ENCODE measurements at places on chromosomes 16 and 17.

GRCh38 chr16:57069053-57069452 lies 23.3 kb upstream of the CPNE2 start:
- DNase-seq: no peak

DNA sequence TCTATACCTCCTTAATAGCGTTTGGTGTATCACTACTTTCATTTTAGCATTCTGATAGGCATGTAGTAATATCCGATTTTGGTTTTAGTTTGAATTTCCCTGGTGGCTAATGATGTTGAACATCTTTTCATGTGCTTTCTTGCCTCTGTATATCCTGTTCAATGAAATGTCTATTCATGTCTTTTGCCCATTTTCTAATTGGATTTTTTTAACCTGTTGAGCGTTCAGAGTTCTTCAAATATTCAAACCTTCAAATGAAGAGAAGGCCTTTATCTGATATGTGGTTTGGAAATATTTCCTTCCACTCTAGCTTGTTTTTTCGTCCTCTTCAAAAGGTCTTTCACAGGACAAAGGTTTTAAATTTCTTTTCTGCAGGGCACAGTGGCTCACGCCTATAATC lies 2.4 kb upstream of the NME1 start:
- DNase-seq: no peak

DNA sequence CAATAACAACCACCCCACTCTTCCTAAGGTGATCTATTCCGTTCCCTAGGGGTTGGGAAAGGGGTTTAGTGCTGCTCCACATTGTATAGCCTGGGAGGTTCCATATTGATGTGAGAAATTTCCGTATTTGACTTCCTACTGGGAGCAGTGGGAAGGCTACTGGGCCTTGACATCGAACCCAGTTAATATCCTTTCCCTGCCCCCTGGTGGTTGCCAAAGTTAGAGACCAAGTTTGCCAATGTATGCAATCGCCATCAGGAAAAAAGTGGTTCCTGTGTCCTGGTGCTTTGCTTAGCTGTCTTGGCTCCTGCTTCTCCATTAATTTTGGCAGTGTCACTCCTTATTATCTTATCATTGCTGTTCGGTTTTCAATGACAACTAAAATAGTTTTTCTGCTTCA lies 914.9 kb downstream of the KCNJ2 start:
- no peak for DNase-seq

DNA sequence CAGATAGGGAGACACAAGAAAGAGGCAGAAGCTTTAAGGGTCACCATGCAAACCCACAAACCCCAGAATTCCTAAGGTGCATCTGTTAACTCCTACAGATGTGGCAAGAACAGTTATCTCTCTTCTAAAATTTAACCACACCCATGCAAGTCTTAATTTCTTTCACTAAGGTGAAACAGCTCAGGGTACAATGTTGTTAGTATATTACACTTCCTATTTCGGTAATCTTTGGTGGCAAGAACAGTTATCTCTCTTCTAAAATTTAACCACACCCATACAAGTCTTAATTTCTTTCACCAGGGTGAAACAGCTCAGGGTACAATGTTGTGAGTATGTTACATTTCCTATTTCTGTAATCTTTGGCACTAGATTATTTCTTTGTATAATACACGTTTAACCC lies 6.6 kb downstream of the CCL23 start:
- DNase-seq: no peak

GRCh38 chr16:155031-155398 lies 2.6 kb downstream of the HBZ start:
- DNase-seq: no peak

DNA sequence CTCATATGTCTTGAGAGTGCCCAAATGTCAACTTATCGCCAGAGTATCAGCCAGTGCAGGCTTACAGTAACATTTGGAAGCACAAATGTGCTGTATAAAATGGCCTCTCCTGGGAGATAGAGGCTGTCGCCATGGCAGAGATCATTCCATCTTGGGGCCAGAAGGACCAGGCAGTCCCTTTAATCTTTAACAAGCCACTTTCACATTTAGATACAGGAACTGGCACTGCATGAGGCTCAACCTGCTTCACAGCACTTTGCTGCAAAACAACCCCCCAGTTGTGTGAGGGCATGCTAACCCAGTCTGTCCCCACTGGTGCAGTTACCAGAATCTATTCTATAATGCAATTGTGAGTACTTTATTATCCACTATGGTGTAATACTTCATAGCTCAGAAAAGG lies 4.7 kb upstream of the RFFL start:
- DNase-seq: no peak

DNA sequence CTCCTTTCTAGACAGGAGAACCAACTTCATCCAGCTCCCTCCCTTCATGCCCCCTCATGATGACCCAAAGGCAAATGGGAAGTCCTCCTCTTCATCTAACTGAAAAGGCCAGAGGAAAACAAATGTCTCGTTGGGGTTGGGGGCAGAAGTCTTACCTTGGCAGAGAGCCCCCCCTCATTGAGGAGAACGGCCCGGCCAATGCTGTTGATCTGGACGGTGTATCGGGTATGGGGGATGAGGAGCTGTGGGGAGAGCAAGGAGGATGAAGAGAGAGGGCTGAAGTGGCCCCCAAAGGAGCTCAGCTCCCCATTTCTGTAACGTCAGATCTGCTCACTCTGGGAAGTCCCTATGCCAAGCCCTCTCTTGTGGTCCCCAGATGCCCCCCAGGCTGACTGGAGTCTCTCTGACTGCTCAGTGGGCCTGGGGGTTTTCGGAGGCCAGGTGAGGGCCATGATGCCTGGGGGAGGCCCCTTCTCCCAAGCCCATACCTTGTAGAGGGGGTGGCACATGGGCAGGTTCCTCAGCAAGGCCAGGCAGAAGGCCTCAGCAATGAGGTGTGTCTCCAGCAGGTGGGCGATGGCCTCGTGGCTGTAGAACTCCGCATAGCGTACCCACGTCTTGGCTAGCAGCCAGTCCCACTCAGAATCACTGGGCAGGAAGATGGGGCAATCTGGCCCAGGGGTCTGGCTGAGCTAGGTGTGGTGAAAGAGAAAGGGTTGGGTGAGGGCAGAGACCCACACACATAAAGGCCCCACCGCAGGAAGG lies 10.8 kb downstream of the ALOX12B start:
- DNase-seq: no peak

DNA sequence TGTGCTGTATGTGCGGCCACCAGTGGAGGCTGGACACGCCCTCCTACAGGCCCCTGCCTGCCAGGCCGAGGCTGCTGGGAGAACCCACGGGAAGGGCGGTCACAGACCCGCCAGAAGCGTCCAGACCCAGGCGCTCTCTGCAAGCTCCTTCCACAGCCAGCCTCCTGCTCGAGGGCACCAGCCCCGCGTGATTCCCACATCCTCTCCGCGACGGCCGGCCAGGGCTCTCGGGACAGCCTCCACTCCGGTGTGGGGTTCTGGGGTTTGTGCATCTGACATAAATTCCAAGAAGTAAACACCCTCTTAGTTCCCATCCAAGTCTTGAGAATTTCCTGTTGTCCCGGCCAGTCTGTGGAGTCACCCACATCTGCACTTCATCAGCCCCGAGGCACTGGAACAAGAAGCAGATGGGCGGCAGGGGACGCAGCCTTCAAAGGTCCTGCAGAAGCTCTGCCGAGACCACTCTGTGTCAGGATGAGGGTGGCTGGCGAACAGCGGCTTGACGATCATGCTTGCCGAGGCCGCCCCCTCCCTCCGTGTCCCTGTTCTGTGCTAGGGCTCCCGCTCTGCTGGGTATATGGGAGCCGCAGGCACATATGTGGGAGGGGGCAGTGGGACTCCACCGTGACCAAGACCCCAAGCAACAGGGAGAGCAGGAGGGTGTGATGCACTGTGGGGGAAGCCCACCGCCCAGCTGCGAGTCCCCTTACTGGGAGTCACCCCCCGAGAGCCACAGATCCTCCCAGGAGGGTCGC lies 2.4 kb upstream of the TMEM204 start:
- no peak for DNase-seq

GRCh38 chr17:10585529-10585928 lies 36.1 kb upstream of the MYH2 start:
- no peak for DNase-seq

- no peak for DNase-seq
Measured at GRCh38 chr17:20925954-20926353, 116.9 kb downstream of the USP22 start.

- DNase-seq: no peak
Measured at GRCh38 chr16:66668777-66669444, 27.6 kb downstream of the CMTM4 start.

DNA sequence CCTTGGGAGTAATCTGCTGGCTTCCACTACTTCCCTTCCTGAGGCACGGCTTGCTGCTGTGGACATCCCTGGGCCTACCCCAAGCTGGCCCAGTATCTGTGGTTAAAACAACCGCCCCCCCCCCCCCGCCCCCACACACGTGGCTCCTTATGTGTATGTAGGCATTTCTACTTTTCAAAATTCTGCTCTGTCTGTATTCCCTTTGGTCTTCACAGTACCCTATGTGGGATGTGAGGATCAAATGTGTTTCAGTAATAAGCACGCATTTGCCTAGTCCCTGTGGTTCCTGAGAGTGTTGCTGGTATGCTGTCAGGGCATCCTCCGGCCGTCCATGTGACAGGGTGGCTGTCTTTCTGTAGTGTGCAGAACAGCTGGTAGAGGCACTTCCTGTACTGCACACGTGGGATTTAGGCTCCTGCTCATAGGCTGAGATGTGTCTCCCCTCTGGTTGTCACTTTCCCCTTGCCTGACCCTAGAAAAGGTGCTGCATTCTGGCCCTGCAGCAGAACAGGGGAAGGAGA lies 2.2 kb downstream of the NT5M start:
- no peak for DNase-seq

- DNase-seq: peak; percentile 15
Measured at GRCh38 chr17:59154292-59154720, 680 bp downstream of the SKA2 start.

- no peak for DNase-seq
Measured at GRCh38 chr16:66926961-66927436, 1.7 kb upstream of the RRAD start.

- DNase-seq: no peak
Measured at GRCh38 chr17:55090079-55090492, 121.5 kb downstream of the STXBP4 start.

GRCh38 chr17:54736573-54736972 lies 164.1 kb upstream of the TOM1L1 start:
- DNase-seq: no peak

DNA sequence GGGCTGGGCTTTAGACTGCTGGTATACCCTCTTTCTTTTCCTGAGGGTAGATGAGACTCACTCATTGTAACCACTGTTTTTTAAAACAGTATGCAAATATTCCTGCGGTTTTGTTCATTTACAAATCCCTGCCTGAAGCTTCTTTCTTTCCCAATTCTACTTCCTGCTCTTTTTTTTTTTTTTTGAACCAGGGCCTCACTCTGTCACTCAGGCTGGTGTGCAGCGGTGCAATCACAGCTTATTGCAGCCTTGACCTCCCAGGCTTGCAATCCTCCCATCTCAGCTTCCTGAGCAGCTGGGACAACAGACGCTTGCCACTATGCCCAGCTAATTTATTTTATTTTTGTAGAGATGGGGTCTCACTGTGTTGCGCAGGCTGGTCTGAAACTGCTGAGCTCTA lies 8.0 kb upstream of the SULT1A1 start:
- no peak for DNase-seq

DNA sequence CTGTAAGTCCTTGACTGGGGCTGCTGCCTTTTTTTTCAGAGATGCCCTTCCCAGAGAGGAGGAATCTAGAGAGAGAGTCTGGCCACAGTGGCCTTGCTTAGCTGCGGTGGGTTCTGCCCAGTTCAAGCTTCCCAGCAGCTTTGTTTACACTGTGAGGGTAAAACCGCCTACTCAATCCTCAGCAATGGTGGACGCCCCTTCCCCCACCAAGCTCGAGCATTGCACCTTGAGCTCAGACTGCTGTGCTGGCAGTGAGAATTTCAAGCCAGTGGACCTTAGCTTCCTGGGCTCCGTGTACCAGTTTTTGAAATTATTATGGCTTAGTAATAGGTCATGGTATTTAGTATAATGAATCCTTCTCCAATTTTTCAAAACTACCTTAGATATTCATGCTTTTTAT lies 395.4 kb downstream of the NPIPA7 start:
- DNase-seq: no peak

GRCh38 chr16:48816393-48816792 lies 206.4 kb upstream of the N4BP1 start:
- no peak for DNase-seq

GRCh38 chr17:2067608-2068024 lies 12.7 kb downstream of the HIC1 start:
- DNase-seq: no peak

GRCh38 chr17:34351096-34351495 lies 5.2 kb upstream of the CCL13 start:
- DNase-seq: no peak

GRCh38 chr16:46648656-46649055 lies 27.5 kb upstream of the SHCBP1 start:
- no peak for DNase-seq

DNA sequence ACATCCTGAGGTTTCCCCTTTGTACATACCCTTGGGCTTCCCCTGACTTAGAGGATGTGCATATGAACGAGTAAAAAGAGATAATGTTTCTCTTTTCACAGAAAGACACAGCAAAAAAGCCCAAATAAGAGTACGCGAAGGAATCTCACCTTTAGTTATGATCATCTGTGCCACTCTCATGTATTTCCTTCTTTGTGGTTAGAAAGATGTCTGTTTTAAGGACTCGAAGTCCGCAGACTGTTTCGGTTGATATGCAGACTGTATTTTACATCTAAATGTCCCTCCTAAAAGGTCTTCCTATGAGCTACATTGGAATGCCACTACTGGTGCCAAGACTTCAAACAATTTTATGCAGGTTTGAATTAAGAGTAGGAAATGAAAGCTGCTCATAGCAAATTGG lies 102.3 kb upstream of the GOT2 start:
- no peak for DNase-seq

- no peak for DNase-seq
Measured at GRCh38 chr16:84660973-84661372, 12.7 kb downstream of the KLHL36 start.

GRCh38 chr17:33377837-33378595 lies 84.9 kb upstream of the ASIC2 start:
- no peak for DNase-seq

DNA sequence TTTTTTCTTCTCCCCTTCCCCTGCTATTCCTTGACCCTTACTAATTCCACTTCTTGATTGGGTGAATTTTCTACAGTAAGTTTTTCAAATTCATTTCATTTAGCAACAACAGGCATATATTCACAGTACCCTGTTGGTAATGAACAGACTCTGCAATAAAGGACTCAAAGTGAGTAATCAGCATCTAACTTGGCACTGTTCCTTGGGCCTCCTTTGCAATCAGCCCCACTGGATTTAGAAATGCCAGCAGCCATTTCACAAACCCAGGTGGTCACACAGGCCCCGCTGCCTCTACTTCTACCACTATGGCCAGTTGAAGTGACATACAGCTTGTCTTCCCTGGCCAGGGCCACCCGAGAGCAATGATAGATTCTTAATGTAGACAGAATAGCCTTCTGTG lies 113.8 kb downstream of the CYB561 start:
- DNase-seq: no peak

All from activated CD8-positive, alpha-beta memory T cell treated with anti-CD3 and anti-CD28 coated beads for 48 hours (primary cell).